IMR-90 (cell line): ENCODE measurements at places on chromosomes 2 and 18. TPM values are rescaled to one million over a fixed set of nuclear protein-coding genes. Genes with fewer than 3 reads are reported as not detected.

The RFX8 gene
- 1.9 and 2.9 TPM in 2 replicates for total RNA-seq

The KLHL29 gene
- total RNA-seq: 2.0 and 2.5 TPM in 2 replicates

The TTC21B gene
- total RNA-seq: 17.2 and 23.1 TPM in 2 replicates

The MEP1B gene
- not detected in 2 replicates for total RNA-seq

The MOGAT1 gene
- total RNA-seq: not detected in 2 replicates

The STAT4 gene
- total RNA-seq: 0.28 and 0.36 TPM in 2 replicates

The DNPEP gene
- total RNA-seq: 74.7 and 89.4 TPM in 2 replicates

The TMEM150A gene
- total RNA-seq: 4.7 and 4.8 TPM in 2 replicates

The B4GALT6 gene
- total RNA-seq: 0.83 and 3.9 TPM in 2 replicates

The MC5R gene
- total RNA-seq: not detected in 2 replicates

The LRRC30 gene
- not detected in 2 replicates for total RNA-seq

The RMDN2 gene
- total RNA-seq: 2.3 and 5.8 TPM in 2 replicates

The SLC40A1 gene
- 3.9 and 5.0 TPM in 2 replicates for total RNA-seq

The UGT1A6 gene
- not detected in 2 replicates for total RNA-seq

The ZSWIM2 gene
- 0.28 TPM in 1 of 2 replicates, not detected in the other for total RNA-seq

The CD8B gene
- not detected in 2 replicates for total RNA-seq
